Chondrocyte (in vitro differentiated cells): ENCODE measurements at places on chromosomes 3 and 15. TPM values are rescaled to one million over a fixed set of nuclear protein-coding genes. Genes with fewer than 3 reads are reported as not detected.
A peak's percentile ranks its signal among the peaks of the same experiment; 100 is the strongest.

GRCh38 chr3:32292085-32292796, 53.8 kb downstream of the CMTM8 start:
- H3K4me3 ChIP-seq = no peak overlapping the region
- H3K27me3 ChIP-seq = no peaks in the 10 kb centered on the region
- no peaks in the 10 kb centered on the region for H3K36me3 ChIP-seq
- no peak for DNase-seq
- H3K27ac ChIP-seq = no peak overlapping the region

DNA sequence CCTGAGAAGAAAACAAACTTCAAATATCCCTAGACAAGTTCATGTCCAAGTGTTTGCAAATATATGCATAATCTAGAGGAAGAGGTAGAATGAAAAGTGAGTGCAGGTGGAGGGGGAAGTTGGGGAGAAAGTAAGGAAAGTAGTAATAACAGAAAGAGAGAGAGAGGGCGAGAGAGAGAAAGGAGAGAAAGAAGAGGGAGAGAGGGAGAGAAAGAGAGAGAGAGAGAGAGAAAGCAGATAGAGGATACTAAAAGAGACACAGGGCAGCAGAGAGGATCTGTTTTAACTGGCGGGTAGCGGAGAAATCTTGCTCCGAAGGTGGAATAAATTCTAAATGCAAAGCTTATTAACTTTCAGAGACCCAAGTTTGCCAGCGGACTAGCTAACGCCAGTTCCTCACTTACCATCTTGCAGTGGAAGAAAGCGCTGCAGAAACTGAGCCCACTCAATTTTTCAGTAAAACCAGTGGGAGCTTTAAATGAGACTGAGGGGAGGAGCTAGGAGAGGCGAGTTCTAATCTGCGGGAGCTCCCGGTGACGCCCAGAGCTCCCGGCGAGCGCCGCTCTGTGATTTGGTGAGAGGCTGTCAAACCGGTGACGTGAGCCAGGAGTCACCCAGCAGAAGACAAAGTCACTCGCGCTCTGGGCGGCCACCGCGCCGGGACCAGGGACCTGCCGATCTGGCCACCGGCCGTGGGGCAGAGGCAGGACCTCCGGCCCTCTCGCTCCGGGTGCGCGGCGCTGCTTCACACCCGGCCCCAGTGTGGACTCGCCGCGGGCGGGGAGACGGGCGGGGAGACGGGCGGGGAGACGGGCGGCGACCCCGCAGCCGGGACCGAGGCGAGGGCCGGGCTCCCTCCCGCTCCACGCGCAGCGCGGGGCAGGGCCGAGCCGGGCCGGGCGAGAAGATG, at the start of gene GMNC:
Gene GMNC, minus strand, starts transcription at position 486 of the 910 bp plus-strand sequence. Its CDS starts 79 bp downstream, at position 407.
- no peaks in the 10 kb centered on the region for H3K36me3 ChIP-seq
- H3K4me1 ChIP-seq = peaks cover 8% of the 10 kb centered on the region
- DNase-seq = no peak
- peak within 1 kb of the TSS; percentile 70 for H3K27ac ChIP-seq

GRCh38 chr15:60722328-60723112, 243.6 kb upstream of the ICE2 start:
- H3K4me1 ChIP-seq = peaks cover 17% of the 10 kb centered on the region
- H3K4me3 ChIP-seq = no peak overlapping the region
- no peak for DNase-seq
- no peaks in the 10 kb centered on the region for H3K27me3 ChIP-seq
- no peak overlapping the region for H3K27ac ChIP-seq
- H3K36me3 ChIP-seq = no peaks in the 10 kb centered on the region

GRCh38 chr3:176005564-176005963, 1146.4 kb downstream of the NAALADL2 start:
- H3K4me3 ChIP-seq = no peak overlapping the region
- peaks cover 4% of the 10 kb centered on the region for H3K4me1 ChIP-seq
- H3K27ac ChIP-seq = no peak overlapping the region

- H3K36me3 ChIP-seq = peaks cover 28% of the 10 kb centered on the region
- DNase-seq = peak; percentile 81
- no peak overlapping the region for H3K4me3 ChIP-seq
Observed at GRCh38 chr3:129555153-129555550, 12.2 kb downstream of the H1-8 start.

- no peak overlapping the region for H3K27ac ChIP-seq
- H3K4me1 ChIP-seq = peaks cover 55% of the 10 kb centered on the region
- H3K27me3 ChIP-seq = no peaks in the 10 kb centered on the region
Observed at GRCh38 chr15:66879531-66880368, 177.7 kb downstream of the SMAD6 start.

DNA sequence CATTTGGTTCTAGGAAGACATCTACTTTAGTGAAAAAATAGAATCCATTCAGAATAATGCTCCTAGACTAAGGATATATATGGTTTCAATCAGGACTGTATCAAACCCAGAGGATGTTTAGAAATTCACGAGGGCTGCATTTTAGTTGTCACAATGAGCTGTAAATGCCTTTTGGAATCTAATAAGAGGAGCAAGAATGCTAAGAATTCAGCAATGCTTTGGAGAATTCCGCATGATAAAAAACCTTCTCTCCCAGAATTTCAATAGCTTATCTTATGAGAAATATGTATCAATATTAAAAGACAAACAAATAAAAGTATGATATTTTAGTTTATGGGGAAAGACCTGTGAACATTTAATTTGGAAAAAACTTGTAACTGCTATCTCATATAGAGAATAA, 885.1 kb downstream of the ZPLD1 start:
- DNase-seq = no peak
- no peak overlapping the region for H3K4me3 ChIP-seq
- H3K36me3 ChIP-seq = no peaks in the 10 kb centered on the region
- no peaks in the 10 kb centered on the region for H3K4me1 ChIP-seq

- peaks cover 25% of the 10 kb centered on the region for H3K36me3 ChIP-seq
- peaks cover 50% of the 10 kb centered on the region for H3K4me1 ChIP-seq
- H3K27me3 ChIP-seq = no peaks in the 10 kb centered on the region
- DNase-seq = no peak
- peak within 1 kb of the TSS; percentile 92 for H3K27ac ChIP-seq
Observed at GRCh38 chr3:42090973-42091731, at the start of gene TRAK1. TRAK1 (plus strand) TSS chr3:42091357; CDS start chr3:42091470, 113 bp downstream.

The CTXND1 gene
- total RNA-seq = not detected in 3 replicates

The SLC12A8 gene
- total RNA-seq = 6.1 to 7.7 TPM (median 7.4 TPM) in 3 replicates

The OXTR gene
- total RNA-seq = 48.5 to 90.8 TPM (median 48.8 TPM) in 3 replicates

The LCTL gene
- 0.31 to 0.50 TPM (median 0.31 TPM) in 3 replicates for total RNA-seq
